A172 (cell line): ENCODE measurements at places on chromosomes 6 and 20. TPM values are rescaled to one million over a fixed set of nuclear protein-coding genes. Genes with fewer than 3 reads are reported as not detected.

Gene CPNE5
- 0.24 TPM in 1 of 2 replicates, not detected in the other for total RNA-seq

GRCh38 chr20:31484001-31484400 lies 8.9 kb downstream of the REM1 start:
- no peak for DNase-seq

GRCh38 chr6:125789167-125789566 lies 1.6 kb upstream of the NCOA7 start:
- no peak for DNase-seq

- no peak for DNase-seq
Measured at GRCh38 chr20:23856736-23857135, 22.8 kb downstream of the CST5 start.

Gene SIRPG
- not detected in 2 replicates for total RNA-seq

GRCh38 chr6:134065706-134066105 lies 13.3 kb upstream of the SLC2A12 start:
- peak; percentile 37 for DNase-seq

Gene COL11A2
- total RNA-seq: 0.79 and 1.7 TPM in 2 replicates

DNA sequence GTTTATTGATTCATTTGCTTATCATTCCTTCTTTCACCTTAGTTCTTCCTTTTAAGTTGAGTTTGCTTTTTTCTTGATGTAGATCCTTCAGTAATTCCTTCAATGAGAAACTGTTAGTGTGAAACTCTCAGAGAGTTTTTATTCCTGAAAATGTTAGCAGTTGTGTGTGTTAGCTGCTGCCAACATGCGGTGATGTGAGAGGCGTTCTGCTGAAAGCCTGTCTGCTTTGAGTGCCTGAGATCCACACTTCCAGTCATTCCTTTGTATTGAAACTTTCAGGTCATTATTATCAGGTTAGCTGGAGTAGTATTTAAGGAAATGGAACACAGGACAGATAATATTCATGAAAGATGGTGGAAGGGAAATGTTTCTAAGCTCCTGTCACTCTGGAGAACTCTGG lies 70.0 kb upstream of the SUPT3H start:
- DNase-seq: no peak

- no peak for DNase-seq
Measured at GRCh38 chr6:42704251-42704936, 18.0 kb downstream of the PRPH2 start.

DNA sequence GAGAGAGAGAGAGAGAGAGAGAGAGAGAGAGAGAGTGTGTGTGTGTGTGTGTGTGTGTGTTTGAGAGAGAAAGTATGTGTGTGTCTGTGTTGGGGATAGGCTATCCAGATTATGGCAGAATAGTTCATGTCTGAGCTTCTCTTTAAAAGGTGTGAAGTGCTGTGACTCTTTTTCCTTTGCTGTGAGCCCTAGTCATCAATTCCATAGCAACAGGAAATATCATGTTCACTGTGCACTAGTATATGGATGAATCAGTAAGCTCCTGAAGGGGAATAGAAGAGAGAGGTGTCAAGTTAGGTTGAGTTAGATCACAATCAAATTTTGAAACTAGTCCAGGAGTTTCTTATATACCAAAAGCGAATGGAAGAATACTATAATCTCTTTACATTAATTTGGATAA lies 318.7 kb downstream of the RFPL4B start:
- no peak for DNase-seq
